ENCODE measurements at places on chromosomes 4 and X. TPM values are rescaled to one million over a fixed set of nuclear protein-coding genes. Genes with fewer than 3 reads are reported as not detected.

RENBP gene
- total RNA-seq, result 19.5 TPM

SORCS2 gene
- total RNA-seq, result 1.7 TPM

USP26 gene
- not detected for total RNA-seq

BEND4 gene
- 0.20 TPM for total RNA-seq

FABP2 gene
- not detected for total RNA-seq

COQ2 gene
- 10.0 TPM for total RNA-seq

HAUS3 gene
- 12.0 TPM for total RNA-seq

SCML1 gene
- 6.1 TPM for total RNA-seq

MAP9 gene
- 20.4 TPM for total RNA-seq

ZMAT1 gene
- 7.8 TPM for total RNA-seq

STARD8 gene
- 6.1 TPM for total RNA-seq

GRIA3 gene
- 4.8 TPM for total RNA-seq

TMSB15A gene
- total RNA-seq, result not detected

ALG13 gene
- total RNA-seq, result 56.9 TPM

TMEM255A gene
- 0.98 TPM for total RNA-seq

RNF150 gene
- 20.5 TPM for total RNA-seq

TRIM60 gene
- total RNA-seq, result not detected

GAGE13 gene
- total RNA-seq, result 0.63 TPM
